ENCODE measurements at places on chromosomes 2 and 18. TPM values are rescaled to one million over a fixed set of nuclear protein-coding genes. Genes with fewer than 3 reads are reported as not detected.
A peak's percentile ranks its signal among the peaks of the same experiment; 100 is the strongest.

DNA sequence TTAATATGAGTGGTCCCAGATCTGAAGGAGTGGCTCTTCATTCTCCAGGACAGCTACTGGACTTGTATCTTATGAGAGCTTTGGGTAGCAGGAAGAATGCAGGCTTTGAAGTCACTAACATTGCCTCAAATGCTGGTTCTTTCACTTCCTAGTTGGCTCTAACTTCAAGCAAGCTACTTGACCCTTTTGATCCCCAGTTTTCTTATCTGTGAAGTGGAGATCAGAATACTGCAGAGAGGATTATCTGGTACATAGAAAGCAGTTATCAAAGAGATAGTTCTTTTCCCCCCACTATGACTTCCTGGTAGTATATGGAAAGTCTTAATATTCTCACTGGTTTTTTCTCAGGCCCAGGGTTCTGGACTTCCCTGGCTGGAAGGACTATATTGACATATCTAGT, 3.4 kb upstream of the PLCL1 start:
- peaks cover 19% of the 10 kb centered on the region for H3K4me1 ChIP-seq
- DNase-seq: no peak
- no peak overlapping the region for H3K27ac ChIP-seq
- H3K27me3 ChIP-seq: peaks cover 3% of the 10 kb centered on the region
- H3K36me3 ChIP-seq: no peaks in the 10 kb centered on the region

DNA sequence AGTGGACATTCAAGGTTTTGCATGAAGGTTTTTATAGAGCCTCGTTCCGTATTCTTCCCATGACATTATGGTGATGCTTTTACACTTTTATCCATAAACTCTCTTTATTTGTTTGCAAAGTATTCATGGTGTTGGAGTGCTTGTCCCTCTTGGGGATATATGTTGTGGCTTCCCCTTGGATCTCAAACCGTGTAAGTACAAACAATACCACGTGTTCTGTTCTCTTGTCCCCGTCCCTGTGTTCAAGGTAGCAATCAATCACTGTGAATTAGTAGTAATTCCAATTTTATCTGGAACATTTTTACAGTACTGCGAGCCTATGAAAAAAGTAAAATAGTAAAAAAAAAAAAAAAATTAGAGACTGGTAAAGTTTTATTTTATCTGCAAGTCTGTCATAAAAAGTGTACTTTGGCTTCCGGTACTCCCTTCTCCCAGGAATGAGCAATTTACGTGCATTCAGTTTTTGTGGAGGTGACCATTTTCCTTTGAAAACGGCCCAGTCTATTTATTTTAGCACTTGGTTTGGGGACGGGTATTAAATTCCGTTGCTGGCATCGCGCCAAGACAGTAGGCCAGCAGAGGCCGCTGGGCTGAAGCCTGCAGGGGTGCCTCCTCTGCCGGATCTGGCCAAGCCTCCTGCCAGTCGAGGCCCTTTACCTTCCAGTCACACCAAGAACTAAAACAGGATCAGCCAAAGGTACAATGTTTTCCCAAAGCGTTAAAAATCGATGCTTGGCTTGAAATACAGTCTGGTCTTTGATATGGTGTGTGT, 175.7 kb downstream of the SOCS6 start:
- no peaks in the 10 kb centered on the region for H3K36me3 ChIP-seq
- H3K27me3 ChIP-seq: no peaks in the 10 kb centered on the region
- H3K4me1 ChIP-seq: peaks cover 3% of the 10 kb centered on the region
- H3K27ac ChIP-seq: no peak overlapping the region
- H3K4me3 ChIP-seq: peak overlapping the region; percentile 14

GRCh38 chr18:58785171-58785805, 79.4 kb upstream of the ZNF532 start:
- H3K4me3 ChIP-seq: no peak overlapping the region
- H3K4me1 ChIP-seq: no peaks in the 10 kb centered on the region
- H3K36me3 ChIP-seq: no peaks in the 10 kb centered on the region
- no peak for DNase-seq
- H3K27me3 ChIP-seq: no peaks in the 10 kb centered on the region
- no peak overlapping the region for H3K27ac ChIP-seq

DNA sequence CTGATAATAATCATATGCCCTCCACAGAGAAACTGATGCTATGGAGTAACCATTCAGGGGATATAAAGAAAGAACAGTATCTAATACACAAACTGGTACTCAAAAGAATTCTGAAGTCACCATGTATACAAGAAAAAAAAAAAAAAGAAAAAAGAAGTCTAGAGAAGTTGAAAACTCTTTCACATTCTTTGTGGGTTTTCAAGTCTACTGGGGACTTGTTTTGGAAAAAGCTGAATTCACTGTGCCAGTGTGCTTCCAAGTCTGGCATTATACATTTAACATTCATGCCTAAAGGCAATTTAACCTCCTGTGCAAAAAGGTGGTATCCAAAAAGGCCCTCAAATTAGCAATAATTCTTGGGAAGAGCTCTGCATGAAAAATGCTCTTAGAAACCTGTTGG, 94.8 kb upstream of the ITGB6 start:
- H3K27me3 ChIP-seq: no peaks in the 10 kb centered on the region
- DNase-seq: no peak
- H3K4me3 ChIP-seq: no peak overlapping the region
- peaks cover 17% of the 10 kb centered on the region for H3K4me1 ChIP-seq
- no peak overlapping the region for H3K27ac ChIP-seq
- peaks cover 57% of the 10 kb centered on the region for H3K36me3 ChIP-seq

DNA sequence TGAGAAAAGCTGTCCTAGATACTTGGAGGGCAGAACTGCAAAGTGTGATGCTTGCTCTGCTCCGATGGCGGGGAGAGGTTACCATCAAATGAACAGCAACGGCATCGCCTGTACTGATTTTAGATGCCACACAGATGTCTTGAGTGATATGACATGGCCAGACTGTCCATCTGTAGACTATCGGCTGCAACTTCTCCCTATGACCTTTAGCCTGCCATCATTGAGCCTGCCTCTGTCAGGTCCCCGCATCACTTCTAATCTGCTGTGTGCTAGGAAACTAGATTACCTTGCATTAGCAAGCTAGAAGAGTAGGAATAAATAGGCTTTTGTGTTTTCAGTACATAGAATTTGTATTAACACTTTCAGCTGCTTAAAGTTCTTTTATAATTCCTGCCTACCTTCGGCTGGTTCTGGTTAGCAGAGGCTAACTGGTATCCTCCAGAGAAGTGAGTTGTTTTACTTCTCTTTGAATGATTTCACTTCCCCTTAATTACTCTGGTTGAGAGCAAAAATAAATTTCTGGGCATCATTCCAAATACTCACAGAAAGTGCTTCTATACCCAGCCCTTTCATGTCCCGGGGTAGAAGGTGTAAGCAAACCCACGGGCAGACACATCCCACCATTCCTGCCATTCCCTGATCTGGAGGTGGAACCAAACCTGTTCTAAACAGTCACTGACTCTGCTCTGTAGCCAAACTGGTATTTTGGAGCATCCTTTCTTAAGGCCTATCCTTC, 24.0 kb downstream of the GAREM2 start:
- H3K27ac ChIP-seq: no peak overlapping the region
- peaks cover 99% of the 10 kb centered on the region for H3K36me3 ChIP-seq
- H3K4me1 ChIP-seq: peaks cover 16% of the 10 kb centered on the region
- DNase-seq: peak; percentile 61

DNA sequence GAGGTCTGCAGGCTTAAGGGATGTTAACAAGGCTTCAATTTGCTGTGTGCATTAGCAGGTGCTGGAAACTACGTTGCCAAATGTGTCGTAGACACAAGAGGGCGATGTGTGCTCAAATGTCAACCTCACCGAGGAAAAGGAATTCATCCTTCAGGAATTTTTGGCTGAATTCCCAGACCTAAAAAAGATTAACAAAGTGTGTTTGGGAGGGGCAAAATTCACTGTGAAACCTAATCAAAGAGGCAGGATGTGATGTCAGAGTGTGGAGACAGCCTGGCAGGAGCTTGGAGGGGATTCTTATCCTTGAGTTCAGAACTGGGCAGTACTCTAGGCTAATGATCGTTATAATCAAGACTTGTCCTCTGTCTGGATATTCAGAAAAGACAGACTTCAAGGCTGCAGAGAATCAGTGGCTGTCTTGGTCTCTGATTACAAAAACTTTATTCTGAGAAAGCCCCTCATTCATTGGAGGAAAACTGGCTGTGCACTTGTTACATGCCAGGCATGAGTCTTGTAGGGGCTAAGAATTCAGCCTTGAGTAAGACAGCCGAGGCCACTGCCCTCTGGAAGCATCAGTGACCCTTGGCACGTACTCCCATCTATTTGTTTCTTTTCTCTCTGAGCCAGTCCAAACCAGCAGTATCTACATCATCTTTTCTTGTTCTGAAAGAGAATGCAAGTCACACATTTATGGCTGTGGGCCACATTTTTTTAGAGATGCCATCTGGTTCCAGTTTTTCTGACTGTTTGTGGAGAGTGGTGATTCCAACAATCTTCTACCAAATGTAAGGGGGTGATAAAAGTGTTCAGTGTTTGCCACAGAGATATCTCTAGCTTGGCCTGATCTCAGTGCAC, 18.7 kb upstream of the SCYGR1 start:
- H3K4me1 ChIP-seq: peaks cover 65% of the 10 kb centered on the region
- no peaks in the 10 kb centered on the region for H3K36me3 ChIP-seq
- DNase-seq: no peak
- peak overlapping the region; percentile 65 for H3K4me3 ChIP-seq
- peak overlapping the region; percentile 85 for H3K27ac ChIP-seq
- H3K27me3 ChIP-seq: no peaks in the 10 kb centered on the region

- no peak for DNase-seq
- no peaks in the 10 kb centered on the region for H3K36me3 ChIP-seq
- no peaks in the 10 kb centered on the region for H3K27me3 ChIP-seq
- H3K27ac ChIP-seq: no peak overlapping the region
- no peak overlapping the region for H3K4me3 ChIP-seq
Observed at GRCh38 chr2:72130659-72131360, 16.9 kb downstream of the CYP26B1 start.

- no peaks in the 10 kb centered on the region for H3K36me3 ChIP-seq
- no peak overlapping the region for H3K4me3 ChIP-seq
- H3K4me1 ChIP-seq: no peaks in the 10 kb centered on the region
- DNase-seq: no peak
- no peak overlapping the region for H3K27ac ChIP-seq
- H3K27me3 ChIP-seq: no peaks in the 10 kb centered on the region
Observed at GRCh38 chr18:39776766-39777165, 2178.3 kb upstream of the PIK3C3 start.

- H3K27ac ChIP-seq: no peak overlapping the region
- H3K36me3 ChIP-seq: no peaks in the 10 kb centered on the region
- H3K27me3 ChIP-seq: no peaks in the 10 kb centered on the region
Observed at GRCh38 chr2:3279236-3279960, 98.2 kb downstream of the EIPR1 start.

GRCh38 chr2:29987146-29987545, 65.8 kb upstream of the ALK start:
- no peaks in the 10 kb centered on the region for H3K4me1 ChIP-seq
- no peaks in the 10 kb centered on the region for H3K27me3 ChIP-seq
- no peak for DNase-seq
- H3K36me3 ChIP-seq: no peaks in the 10 kb centered on the region

- H3K36me3 ChIP-seq: no peaks in the 10 kb centered on the region
- H3K27me3 ChIP-seq: no peaks in the 10 kb centered on the region
- no peak overlapping the region for H3K27ac ChIP-seq
- no peaks in the 10 kb centered on the region for H3K4me1 ChIP-seq
- H3K4me3 ChIP-seq: no peak overlapping the region
Observed at GRCh38 chr18:27685807-27686412, 491.0 kb downstream of the CDH2 start.

GRCh38 chr18:79440316-79441110, 44.8 kb downstream of the NFATC1 start:
- no peak overlapping the region for H3K27ac ChIP-seq
- H3K4me1 ChIP-seq: no peaks in the 10 kb centered on the region
- H3K4me3 ChIP-seq: no peak overlapping the region
- DNase-seq: no peak
- H3K36me3 ChIP-seq: peaks cover 62% of the 10 kb centered on the region
- H3K27me3 ChIP-seq: no peaks in the 10 kb centered on the region

DNA sequence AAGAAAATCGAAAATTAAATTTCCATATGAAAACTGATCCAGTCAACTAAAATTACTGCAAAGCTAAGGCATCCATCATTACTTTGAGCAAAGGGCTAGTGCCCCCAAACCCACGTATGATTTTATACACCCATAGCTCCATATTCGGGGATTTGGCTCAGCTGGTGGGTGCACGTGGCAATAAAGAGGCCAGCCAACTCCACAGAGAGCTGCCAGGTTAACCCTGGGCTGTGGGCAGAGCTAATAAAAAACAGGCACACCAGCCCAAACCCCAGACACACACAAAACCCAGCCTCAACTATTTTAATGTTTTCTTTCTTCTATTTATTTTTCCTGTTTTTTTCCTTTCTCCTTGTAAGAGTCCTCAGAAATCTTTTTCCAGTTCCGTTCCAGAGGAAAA, 151.3 kb upstream of the SOX11 start:
- H3K36me3 ChIP-seq: no peaks in the 10 kb centered on the region
- no peak overlapping the region for H3K4me3 ChIP-seq
- no peak overlapping the region for H3K27ac ChIP-seq
- H3K4me1 ChIP-seq: no peaks in the 10 kb centered on the region

DNA sequence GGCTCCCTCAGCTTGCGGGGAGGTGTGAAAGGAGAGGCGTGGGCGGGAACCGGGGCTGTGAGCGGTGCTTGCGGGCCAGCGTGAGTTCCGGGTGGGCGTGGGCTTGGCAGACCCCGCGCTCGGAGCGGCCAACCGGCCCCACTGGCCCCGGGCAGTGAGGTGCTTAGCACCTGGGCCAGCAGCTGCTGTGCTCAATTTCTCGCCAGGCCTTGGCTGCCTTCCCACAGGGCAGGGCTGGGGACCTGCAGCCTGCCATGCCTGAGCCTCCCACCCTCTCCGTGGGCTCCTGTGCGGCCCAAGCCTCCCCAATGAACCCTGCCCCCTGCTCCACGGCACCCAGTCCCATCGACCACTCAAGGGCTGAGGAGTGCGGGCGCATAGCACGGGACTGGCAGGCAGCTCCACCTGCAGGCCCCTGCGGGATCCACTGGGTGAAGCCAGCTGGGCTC, 48.2 kb downstream of the RNF138 start:
- no peak for DNase-seq
- no peaks in the 10 kb centered on the region for H3K4me1 ChIP-seq
- no peak overlapping the region for H3K4me3 ChIP-seq
- no peaks in the 10 kb centered on the region for H3K36me3 ChIP-seq
- no peaks in the 10 kb centered on the region for H3K27me3 ChIP-seq

- no peaks in the 10 kb centered on the region for H3K4me1 ChIP-seq
- H3K27ac ChIP-seq: no peak overlapping the region
- H3K27me3 ChIP-seq: no peaks in the 10 kb centered on the region
- DNase-seq: no peak
- no peaks in the 10 kb centered on the region for H3K36me3 ChIP-seq
Observed at GRCh38 chr18:23723121-23723520, 33.9 kb downstream of the LAMA3 start.

- H3K36me3 ChIP-seq: peaks cover under 1% of the 10 kb centered on the region
- peaks cover 60% of the 10 kb centered on the region for H3K4me1 ChIP-seq
- no peaks in the 10 kb centered on the region for H3K27me3 ChIP-seq
Observed at GRCh38 chr2:224893848-224894247, 148.4 kb downstream of the DOCK10 start.

The GPR35 gene
- polyA plus RNA-seq: 30.6 TPM

The CCNT2 gene
- 12.2 TPM for polyA plus RNA-seq

The SERPINB10 gene
- 1.3 TPM for polyA plus RNA-seq

The OTX1 gene
- not detected for polyA plus RNA-seq

The IL1RL1 gene
- polyA plus RNA-seq: not detected

The ADAM23 gene
- polyA plus RNA-seq: 0.03 TPM

The MATN3 gene
- not detected for polyA plus RNA-seq

The ANKRD62 gene
- polyA plus RNA-seq: not detected

Measured in CD14-positive monocyte (primary cell).